T-cell (primary cell): ENCODE measurements at places on chromosomes 7 and 10.

DNA sequence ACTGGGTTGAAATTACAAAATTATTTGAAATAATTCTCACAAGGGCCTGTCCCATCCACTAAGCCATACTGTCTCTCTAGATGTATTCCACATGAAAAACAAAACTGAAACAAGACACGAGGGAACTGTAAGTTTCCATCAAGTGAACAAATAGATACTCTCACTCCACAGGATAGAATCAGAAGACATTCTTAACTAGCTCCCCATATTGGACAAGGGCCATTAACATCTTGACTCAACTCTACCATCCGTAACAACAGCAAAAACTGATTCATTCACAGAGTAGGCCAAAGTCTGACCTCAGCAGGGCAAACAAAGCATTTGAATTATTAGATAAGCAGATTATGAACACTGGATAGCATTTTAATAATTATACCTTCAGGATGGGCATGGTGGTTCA, 29.1 kb downstream of the UBE2H start:
- no peak overlapping the region for H3K27ac ChIP-seq
- peaks cover 5% of the 10 kb centered on the region for H3K36me3 ChIP-seq
- DNase-seq, result no peak
- no peak overlapping the region for H3K4me3 ChIP-seq

DNA sequence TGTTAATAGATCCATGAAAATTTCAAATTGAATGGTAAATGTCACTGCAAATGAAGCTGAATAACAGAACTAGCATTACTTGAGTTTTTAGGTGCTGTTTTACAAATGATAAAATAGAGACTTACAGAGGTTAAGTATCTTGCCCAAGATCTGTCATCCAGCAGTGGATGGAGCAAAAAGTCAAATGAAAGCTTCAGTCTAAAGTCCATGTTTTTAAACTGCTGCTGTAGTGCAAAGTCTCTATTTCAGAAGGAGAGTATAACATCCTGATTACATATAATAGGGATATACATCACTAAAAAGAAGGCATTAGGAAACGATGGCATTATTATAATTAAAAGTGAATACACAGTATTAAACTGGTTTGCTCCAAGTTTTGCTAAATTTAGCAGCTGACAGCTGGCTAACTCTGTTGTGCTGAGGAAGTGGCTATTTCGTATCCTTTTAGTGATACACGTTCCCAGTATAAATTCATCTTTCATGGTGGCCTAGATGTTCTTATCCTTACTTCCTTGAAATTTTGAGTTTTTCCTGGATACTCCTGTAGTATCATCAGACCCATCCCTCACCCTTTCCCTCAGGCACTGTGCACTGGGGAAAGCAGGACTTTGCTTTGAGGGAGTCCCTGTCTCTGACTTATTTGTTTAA, 603.2 kb downstream of the MAGI2 start:
- H3K4me1 ChIP-seq, result no peaks in the 10 kb centered on the region
- H3K4me3 ChIP-seq, result no peak overlapping the region
- no peaks in the 10 kb centered on the region for H3K36me3 ChIP-seq
- H3K27ac ChIP-seq, result no peak overlapping the region
- H3K27me3 ChIP-seq, result no peaks in the 10 kb centered on the region

DNA sequence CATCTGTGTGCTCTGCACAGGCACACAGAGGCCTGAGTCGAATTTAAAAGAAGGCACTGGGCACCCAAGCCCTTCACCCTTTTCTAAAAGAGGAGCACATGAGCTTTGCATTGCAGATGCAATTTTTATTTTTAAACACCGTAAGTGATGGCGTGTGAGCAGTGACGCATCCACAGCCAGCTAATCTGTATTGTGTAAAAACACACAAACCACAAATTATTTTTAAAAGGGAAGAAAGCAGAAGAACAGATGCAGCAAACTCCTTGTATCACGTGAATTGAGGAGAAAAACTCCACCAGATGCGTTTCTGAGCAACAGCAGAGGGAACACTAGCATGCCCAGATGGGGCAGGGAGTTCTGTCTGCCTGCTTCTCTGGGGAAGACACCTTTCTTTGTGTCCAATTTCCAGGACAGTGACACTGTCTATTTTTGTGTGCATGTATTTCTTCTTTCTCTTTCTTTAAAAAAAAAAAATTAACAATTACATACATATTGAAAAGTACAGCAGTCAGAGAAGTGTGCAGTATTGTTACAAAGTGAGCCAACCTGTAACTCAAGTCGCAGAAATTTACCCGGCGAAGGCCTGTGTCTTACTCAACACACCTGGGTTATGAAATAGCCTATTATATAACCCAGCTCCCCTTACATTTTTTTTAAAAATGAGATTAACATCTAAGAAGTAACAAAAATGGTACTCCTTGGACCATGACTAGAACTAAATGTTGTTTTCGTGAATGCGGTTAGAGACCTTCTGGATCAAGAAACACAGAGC, 39.2 kb downstream of the EEPD1 start:
- no peak overlapping the region for H3K27ac ChIP-seq
- H3K36me3 ChIP-seq, result no peaks in the 10 kb centered on the region
- no peak overlapping the region for H3K4me3 ChIP-seq
- no peaks in the 10 kb centered on the region for H3K27me3 ChIP-seq
- no peaks in the 10 kb centered on the region for H3K4me1 ChIP-seq

- no peak overlapping the region for H3K27ac ChIP-seq
- no peaks in the 10 kb centered on the region for H3K36me3 ChIP-seq
- H3K4me3 ChIP-seq, result no peak overlapping the region
- no peaks in the 10 kb centered on the region for H3K27me3 ChIP-seq
- H3K4me1 ChIP-seq, result no peaks in the 10 kb centered on the region
Observed at GRCh38 chr10:44064317-44064716, 320.6 kb downstream of the CXCL12 start.

DNA sequence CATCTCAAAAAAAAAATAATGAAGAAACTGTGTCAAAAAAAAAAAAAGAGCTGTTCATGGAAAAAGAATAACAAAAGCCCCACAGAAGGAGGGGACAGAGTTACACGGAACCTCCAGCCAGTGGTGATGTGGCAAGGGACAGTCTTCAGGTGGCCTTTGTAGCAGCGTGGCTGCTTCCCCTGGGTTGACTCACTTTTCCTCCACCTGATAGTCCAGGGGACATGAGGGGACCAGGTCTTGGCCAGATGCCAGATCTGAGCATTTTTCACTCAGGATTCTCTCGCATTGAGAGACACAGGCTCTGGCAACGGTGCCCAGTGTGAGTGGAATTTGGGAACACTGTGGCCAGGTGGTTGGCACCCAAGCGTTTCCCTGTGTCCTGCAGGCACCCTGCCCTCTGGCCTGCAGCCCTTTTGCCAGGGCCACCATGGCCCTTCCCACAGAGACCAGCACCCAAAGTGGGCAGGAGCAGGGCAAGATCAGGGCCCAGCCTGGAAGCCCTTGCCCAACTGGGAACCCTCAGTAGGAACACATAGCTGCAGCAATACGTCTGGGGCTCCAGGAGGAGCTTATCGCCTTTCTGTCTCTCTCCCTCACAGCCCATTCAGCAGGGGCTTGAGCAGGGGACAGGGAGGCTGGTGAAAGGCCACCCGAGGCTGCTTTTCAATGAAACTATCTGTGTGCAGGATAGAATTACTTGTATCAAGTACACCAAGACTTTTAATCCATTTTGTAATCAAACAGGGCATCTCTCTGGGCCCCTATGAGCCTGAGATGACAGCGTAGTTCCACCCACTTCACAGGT, 159.1 kb downstream of the UBE2H start:
- no peaks in the 10 kb centered on the region for H3K36me3 ChIP-seq
- DNase-seq, result no peak
- H3K27ac ChIP-seq, result no peak overlapping the region
- H3K27me3 ChIP-seq, result peaks cover 31% of the 10 kb centered on the region
- H3K4me1 ChIP-seq, result no peaks in the 10 kb centered on the region

GRCh38 chr7:51276967-51277366, 39.6 kb downstream of the COBL start:
- H3K4me1 ChIP-seq, result no peaks in the 10 kb centered on the region
- H3K27me3 ChIP-seq, result no peaks in the 10 kb centered on the region
- H3K36me3 ChIP-seq, result no peaks in the 10 kb centered on the region
- DNase-seq, result no peak
- no peak overlapping the region for H3K27ac ChIP-seq

DNA sequence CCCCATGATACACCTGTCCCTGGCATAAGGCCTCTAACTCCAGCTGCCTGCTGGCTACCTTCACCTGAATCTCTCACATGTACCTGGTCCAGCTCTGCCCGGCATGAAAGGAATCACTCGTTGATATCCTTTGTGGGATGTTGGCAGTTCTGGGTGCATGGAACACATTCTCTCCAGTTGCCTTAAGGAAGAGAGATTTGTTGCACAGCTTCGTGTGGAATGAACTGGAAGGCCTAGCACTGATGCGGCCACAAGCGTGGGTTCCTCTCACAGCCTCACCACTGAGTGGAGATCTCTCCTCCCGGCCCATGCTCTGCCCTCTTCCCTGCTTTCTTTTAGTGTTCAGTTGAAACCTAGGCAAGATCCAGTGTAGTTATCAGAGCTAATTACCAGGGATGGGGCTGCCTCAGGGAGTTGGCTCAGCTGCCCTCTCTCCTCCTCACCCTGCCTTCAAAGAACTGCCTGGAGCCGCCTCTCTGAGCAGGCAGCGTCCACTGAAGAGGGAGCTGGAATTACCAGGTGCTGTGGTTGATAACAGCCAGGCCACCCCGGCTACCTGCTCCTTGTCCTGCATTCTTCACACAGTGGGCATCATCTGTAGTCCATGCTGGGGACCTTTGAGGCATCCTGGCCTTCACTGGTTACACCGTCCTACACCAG, 194.3 kb downstream of the CCDC3 start:
- H3K27me3 ChIP-seq, result no peaks in the 10 kb centered on the region
- no peak for DNase-seq
- no peaks in the 10 kb centered on the region for H3K4me1 ChIP-seq
- no peaks in the 10 kb centered on the region for H3K36me3 ChIP-seq

DNA sequence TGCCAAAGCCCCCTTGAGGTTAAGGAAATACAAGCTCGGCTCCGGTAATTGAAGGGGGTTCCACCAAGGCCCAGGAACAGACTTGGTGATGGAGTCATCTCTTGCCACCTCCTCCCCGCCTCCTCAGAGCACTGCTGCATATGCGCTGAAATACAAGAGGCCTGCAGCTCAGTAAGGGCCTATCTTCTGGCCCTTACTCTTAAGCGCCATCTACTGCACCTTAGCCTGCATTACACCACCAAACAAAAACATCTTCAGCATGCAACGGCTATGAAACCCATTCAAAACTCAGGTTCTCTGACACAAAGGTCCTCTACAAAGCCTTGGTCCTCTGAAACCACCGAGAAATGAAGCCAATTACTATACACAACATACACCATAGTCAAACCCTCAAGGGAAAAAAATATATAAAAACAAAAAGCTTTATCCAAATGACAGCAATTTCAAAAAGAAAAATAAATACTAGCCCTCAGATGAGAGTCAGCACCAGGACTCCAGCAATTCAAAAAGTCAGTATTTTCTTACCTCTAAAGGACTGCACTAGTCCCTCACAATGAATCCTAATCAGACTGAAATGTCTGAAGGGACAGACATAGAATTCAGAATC, 176.8 kb upstream of the TBX20 start:
- no peak overlapping the region for H3K27ac ChIP-seq
- H3K4me3 ChIP-seq, result no peak overlapping the region
- DNase-seq, result no peak
- H3K4me1 ChIP-seq, result no peaks in the 10 kb centered on the region

DNA sequence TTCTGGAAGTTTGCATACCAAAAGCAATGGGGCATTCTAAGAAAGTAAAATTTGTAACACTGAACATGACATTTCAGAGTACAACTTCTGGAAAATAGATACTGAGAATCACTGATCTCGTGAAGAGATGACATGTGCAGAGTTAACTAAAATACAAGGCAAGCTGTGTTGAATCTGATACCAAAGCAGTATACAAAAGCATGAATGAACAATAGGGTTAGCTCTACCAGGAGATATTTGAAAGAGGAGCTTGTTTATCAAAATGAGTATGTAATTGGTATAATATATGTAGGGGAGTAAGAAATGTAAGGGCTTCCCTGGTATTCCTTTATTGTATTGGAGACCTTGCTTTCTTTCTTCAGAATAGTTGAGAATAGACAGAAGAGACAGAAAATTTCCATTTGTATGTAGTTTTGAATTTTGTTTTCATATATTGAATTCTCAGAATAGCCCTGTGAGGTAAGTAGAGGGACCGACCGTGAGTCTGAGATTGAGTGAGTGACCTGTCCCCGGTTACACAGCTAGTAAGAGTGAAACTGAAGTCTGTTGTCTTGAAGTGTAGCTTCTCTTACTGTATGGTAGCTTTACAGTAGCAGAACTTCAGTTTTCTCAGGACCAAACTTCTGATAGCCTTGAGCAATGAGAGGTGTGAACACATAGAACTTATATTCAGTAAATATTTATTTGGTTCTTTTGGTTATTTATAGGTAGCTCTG, 5.0 kb downstream of the HBP1 start:
- DNase-seq, result no peak
- no peaks in the 10 kb centered on the region for H3K36me3 ChIP-seq
- no peak overlapping the region for H3K27ac ChIP-seq
- no peaks in the 10 kb centered on the region for H3K27me3 ChIP-seq
- no peak overlapping the region for H3K4me3 ChIP-seq
- H3K4me1 ChIP-seq, result peaks cover 27% of the 10 kb centered on the region

GRCh38 chr10:91798649-91799611, 704 bp downstream of the TNKS2 start:
- peak overlapping the region; percentile 86 for H3K27ac ChIP-seq
- H3K4me3 ChIP-seq, result peak overlapping the region; percentile 92
- H3K4me1 ChIP-seq, result peaks cover 33% of the 10 kb centered on the region
- H3K36me3 ChIP-seq, result peaks cover 20% of the 10 kb centered on the region
- peak; percentile 50 for DNase-seq
- H3K27me3 ChIP-seq, result no peaks in the 10 kb centered on the region

DNA sequence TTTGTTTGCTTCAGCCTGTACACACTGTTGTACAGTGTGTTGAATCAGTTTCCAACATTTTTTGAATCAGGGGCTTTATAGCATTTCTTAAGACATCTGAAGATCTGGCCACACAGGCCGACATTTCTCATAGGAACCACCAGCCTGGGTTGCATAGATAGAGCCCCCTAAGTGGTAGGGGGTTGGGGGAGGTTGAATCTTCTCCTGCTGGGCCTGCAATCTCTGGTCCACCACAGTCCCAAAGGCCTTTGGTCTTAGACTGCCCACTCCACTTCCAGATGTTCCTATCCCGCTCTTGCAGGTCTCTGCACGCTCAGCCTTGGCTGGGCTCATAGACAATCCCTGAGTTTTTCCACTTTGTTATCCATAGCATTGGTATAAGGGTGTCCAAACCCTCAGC, 75.4 kb upstream of the HABP2 start:
- no peak overlapping the region for H3K27ac ChIP-seq
- H3K4me3 ChIP-seq, result no peak overlapping the region
